ENCODE measurements at places on chromosomes 2 and 18.

DNA sequence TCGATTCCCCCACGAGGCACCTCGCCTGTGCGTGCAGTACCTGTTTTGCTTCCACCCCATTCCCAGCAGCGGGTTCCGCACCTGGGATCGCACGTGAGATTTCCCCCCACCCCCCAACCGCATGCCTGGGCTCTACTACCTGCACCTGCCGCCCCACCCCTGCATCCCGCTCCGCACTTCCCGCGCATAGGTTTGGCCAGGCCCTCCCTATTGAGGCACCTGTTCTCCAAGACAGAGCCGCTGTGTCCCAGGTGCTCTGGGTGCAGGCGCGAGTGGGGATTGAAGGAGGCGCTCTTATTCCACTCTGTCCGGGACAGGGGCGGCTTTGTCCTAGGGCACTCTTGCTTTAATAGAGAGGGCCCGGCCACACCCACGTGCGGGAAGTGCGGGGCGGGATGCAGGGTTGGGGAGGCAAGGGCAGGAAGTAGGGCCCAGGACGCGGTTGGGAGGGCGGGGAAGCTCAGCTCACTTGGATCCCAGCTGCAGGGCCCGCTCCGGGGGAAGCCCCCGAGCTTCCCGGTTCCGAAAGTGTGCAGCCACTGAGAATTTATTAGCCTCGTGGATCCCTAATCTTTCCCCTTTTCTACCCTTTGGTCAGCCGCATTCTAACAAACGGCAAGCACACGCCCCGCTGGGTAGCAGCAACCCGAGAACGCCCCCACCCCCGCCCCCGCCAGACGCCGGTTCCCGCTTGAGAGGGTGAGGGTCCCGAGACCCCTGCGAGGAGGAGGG lies 670 bp upstream of the MOCOS start:
- peak; percentile 57 for DNase-seq

- no peak for DNase-seq
Measured at GRCh38 chr2:176324862-176325261, 55.6 kb downstream of the MTX2 start.

DNA sequence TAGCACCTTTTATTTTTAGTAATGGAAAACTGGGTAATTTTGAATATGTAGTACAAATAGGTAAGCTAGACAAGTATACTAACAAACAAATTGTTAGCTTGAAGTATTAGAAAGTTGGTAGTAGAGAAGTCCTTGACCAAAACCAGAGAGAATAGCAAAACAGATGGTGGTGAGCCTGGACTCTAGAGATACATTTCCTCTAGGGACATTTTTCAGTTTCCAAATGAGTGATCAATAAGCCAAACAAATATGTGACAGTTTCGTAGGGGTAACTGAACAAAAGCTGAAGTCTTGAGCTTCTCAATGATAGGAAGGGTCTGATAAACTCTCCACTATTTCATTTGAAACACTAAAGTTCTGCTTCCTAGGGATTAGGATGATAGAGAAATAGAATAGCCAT lies 692.0 kb upstream of the FAM98A start:
- no peak for DNase-seq

- peak; percentile 49 for DNase-seq
Measured at GRCh38 chr2:54559593-54560145, 103.5 kb downstream of the SPTBN1 start.

- DNase-seq: no peak
Measured at GRCh38 chr18:78782951-78783563, 196.6 kb upstream of the SALL3 start.
